Nucleus accumbens (tissue), 56 donors: ENCODE measurements at places on chromosomes 5 and 9.

- DNase-seq, result no peak
Observed at GRCh38 chr5:142225141-142225540, 99.7 kb downstream of the SPRY4 start.

DNA sequence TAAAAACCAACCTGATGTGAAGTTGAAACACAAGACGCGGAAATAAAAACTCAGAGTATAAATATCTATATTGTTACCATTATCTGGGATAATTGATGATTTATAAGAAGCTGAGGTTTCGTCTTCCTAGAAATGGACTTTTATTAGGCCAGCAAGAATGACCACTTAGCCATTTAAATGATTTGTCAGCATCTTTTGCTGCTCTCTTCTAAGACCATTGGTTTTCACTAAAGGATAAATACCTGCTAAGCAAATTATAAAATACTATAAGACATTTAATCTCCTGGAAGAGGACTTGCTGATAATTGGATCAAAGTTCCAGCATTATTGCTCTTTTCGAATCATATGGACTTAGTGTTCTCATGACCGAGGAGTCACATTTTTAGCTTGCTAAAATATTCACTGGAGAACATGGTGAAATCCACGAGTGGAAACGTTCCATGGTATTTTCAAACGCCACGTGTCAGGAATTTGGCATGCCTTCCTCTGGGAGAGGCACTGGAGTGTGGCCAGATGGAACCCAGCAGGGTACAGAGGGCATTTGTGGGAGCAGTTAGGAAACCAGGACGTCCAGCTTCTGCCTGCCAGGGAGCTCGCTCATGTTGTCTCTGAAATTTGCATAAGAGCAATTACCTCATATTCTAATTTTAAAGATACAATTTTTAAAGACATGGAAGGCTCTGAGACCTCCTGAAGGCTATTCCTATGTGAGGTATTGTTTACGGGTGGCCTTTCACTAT lies 43.1 kb downstream of the TNFAIP8 start:
- DNase-seq, result no peak

GRCh38 chr9:21681641-21682040 lies 120.8 kb upstream of the MTAP start:
- DNase-seq, result no peak

- DNase-seq, result no peak
Observed at GRCh38 chr9:36146651-36147050, 10.1 kb downstream of the GLIPR2 start.

DNA sequence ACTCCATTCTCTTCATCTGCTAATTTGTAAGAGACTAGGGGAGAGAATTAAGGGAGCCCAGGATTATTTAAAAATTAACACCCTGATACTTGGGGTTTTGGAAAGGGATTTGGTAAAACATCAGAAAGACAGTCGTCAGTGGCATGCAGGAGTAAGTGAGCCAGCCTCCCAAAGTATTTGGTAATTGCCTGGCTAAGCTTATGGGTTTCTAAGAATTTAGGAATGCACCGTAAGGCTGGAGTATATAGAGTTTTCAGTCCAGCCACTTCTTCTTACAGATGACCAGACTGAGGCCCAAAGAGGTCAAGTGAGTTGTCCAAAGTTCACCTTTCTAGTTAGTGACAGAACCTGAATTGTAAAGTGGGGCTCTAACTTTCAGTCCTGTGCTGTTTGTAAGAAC lies 25.8 kb upstream of the NFIB start:
- DNase-seq, result no peak

GRCh38 chr5:107329850-107330249 lies 340.9 kb downstream of the EFNA5 start:
- no peak for DNase-seq

DNA sequence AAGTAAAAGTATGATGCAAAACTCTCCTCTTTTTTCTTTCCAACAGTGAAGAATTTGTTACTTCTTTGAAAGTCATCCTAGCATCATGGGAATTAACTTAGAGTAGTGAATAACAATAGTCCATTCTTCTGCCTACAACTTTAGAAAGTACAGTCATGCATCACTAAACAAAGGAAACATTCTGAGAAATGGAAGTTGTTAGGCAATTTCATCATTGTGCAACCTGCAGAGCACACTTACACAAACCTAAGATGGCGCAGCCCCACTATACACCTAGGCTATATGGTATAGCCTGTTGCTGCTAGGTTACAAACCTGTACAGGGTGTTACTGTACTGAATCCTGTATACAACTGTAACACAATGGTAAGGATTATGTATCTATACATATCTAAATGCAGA lies 1209.3 kb upstream of the C9orf72 start:
- DNase-seq, result no peak

DNA sequence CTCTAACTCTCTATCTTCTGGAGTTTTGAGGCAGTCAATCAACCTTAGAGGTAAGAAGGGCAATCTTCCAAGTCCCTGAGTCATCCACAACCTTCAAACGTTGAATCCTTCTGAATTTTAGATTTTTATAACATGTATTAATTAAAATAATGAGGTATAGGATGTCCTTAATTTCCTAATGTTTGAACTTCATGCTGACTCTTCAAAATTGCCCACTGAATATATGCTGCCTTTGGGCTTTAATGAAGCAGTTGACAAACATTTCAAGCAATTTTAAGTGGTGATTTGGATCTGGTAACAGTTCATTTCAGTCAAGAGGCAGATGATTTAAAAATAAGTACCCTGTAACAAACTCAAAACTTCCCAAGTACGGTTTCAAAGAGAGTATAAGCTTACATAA lies 26.0 kb downstream of the ERP44 start:
- no peak for DNase-seq

GRCh38 chr9:97721396-97721795 lies 24.3 kb upstream of the XPA start:
- no peak for DNase-seq
